ENCODE measurements at places on chromosomes 1 and 21. TPM values are rescaled to one million over a fixed set of nuclear protein-coding genes. Genes with fewer than 3 reads are reported as not detected.

Gene NIBAN1
- 17.5 TPM for total RNA-seq

Gene PSRC1
- total RNA-seq, result 1.9 TPM

Gene OR2T11
- 0.53 TPM for total RNA-seq

Gene ANXA9
- 67.5 TPM for total RNA-seq

Gene DPT
- total RNA-seq, result 16.0 TPM

Gene KCNK2
- total RNA-seq, result 1.4 TPM

Gene CRABP2
- 38.4 TPM for total RNA-seq

Gene ST6GALNAC3
- 1.9 TPM for total RNA-seq

Gene PLEKHN1
- total RNA-seq, result 69.0 TPM

Gene REN
- not detected for total RNA-seq

Gene CELA2B
- not detected for total RNA-seq

Gene CRYAA
- total RNA-seq, result not detected

Gene ATP1A4
- total RNA-seq, result not detected

Gene INAVA
- 115 TPM for total RNA-seq

Gene LAX1
- not detected for total RNA-seq

Gene DYNLT5
- 1.1 TPM for total RNA-seq

Gene SYDE2
- 11.9 TPM for total RNA-seq

Gene C1orf141
- total RNA-seq, result not detected

Gene C1orf185
- total RNA-seq, result not detected

Gene YBEY
- total RNA-seq, result 23.8 TPM

Gene OR2L13
- total RNA-seq, result not detected

Gene SPATA45
- total RNA-seq, result not detected

Gene LRIG2
- total RNA-seq, result 7.9 TPM

Gene STYXL2
- not detected for total RNA-seq

Gene SLC6A17
- 10.3 TPM for total RNA-seq

Gene FMOD
- 26.7 TPM for total RNA-seq

Gene KCNT2
- total RNA-seq, result 0.34 TPM

Gene EPS15
- 83.5 TPM for total RNA-seq

Gene MTARC1
- total RNA-seq, result 12.7 TPM

Gene DYNLT4
- not detected for total RNA-seq

Gene ENTREP3
- 27.8 TPM for total RNA-seq

Gene CELA3B
- total RNA-seq, result not detected

Gene TNFRSF8
- total RNA-seq, result 0.62 TPM

All from suprapubic skin (tissue), 4 donors.